Ammon's horn (tissue), 1 donor: ENCODE measurements at places on chromosomes 13 and 19.
A peak's percentile ranks its signal among the peaks of the same experiment; 100 is the strongest.

DNA sequence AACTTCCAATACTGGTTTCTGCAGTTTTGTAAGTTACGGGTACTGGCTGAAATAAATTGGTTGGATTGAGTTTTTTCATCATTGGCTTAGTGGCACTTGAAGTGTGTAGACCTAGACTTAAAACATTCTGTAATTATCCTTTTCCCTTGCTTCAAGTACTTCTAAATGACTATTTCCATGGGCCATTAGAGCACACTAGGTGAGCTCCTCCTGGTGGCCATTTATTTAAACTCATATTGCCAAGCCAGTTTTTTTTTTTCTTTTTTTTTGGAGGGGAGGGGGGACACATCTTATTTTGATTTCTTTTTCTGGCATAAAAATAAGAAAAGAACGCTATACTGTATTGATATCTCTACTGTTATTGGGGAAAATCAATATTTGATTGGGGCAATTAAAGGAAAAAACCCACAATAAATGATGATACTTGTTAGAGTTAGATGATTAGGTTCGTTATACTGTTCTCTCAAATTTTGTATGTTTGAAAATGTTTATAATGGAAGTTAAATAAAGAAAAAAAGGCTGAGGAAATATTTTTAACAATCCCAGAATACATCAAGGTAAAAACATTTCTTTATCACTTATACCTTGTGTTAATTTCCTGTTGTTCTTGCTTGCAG lies 82.9 kb downstream of the PDS5B start:
- peak; percentile 7 for DNase-seq

DNA sequence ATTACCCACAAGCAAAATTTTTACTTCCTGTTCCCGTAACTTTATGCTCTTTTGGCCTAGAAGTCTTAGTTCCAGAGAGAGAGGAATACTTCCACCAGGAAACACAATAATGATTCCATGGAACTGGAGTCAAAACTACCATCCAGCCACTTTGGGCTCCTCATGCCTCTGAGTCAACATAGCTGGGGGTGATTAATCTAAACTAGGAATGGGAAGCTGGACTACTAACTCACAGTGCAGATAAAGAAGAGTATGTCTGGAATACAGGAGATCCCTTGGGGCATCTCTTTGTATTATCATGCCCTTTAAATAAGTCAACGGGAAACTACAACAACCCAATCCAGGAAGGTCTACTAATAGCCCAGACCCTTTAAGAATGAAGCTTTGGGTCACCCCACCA lies 8.9 kb upstream of the ELF1 start:
- no peak for DNase-seq

DNA sequence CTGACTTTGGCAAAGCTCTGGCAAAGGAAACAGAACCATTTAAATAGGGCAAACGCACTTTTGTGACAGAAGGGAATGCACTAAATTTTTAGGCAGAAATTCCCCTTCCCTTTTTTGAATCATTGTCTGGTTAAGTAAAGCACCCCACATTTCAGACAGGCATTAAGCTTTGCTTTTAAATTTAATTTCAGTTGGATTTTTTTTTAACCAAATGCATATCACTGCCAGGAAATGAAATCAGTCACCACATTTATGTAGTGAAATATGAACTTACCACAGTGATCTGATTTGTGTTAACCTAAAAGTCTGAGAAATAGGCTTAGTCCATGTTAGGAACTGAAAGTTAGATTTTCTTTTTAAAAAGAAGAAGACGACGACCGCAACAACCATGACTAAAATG lies 10.8 kb downstream of the GPR183 start:
- DNase-seq = no peak

DNA sequence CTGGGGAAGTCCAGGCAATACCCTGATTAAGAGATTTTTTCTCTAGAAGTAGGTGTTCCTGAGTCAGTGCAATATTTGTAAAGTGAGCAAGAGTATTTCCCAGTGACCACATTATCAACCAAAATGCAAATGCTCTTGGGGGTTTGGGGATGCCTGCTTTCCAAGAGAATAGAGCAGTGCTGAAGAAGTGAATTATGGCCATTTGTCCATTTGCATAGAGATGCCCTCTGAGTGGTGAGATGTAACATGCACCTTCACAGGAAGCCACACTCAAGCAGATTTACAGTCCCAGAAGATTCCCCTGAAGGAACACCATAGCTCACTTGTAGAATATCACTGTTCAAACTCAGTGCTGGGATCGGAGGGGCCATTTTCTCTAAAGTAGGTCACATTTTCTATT lies 71.8 kb downstream of the TNFSF11 start:
- no peak for DNase-seq

- no peak for DNase-seq
Observed at GRCh38 chr19:41876847-41877832, at the start of gene CD79A. CD79A (plus strand) TSS chr19:41877279; CDS start chr19:41877305, 26 bp downstream.

DNA sequence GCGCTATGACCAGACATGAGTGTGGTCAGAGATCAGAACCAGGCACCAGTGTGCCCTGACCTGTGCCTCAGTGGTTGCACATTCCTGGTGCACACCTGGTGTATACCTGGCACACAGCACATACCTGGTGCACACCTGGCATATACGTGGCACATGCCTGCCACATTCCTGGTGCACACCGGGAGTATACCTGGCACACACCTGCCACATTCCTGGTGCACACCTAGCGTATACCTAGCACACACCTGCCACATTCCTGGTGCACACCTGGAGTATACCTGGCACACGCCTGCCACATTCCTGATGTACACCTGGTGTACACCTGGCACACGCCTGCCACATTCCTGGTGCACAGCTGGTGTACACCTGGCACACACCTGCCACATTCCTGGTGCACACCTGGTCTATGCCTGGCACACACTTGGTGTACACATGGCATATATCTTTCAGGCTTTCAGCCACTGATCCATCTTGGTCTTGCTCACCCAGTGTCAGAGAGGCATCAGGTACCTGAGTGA lies 61.3 kb upstream of the ADGRL1 start:
- DNase-seq = no peak

DNA sequence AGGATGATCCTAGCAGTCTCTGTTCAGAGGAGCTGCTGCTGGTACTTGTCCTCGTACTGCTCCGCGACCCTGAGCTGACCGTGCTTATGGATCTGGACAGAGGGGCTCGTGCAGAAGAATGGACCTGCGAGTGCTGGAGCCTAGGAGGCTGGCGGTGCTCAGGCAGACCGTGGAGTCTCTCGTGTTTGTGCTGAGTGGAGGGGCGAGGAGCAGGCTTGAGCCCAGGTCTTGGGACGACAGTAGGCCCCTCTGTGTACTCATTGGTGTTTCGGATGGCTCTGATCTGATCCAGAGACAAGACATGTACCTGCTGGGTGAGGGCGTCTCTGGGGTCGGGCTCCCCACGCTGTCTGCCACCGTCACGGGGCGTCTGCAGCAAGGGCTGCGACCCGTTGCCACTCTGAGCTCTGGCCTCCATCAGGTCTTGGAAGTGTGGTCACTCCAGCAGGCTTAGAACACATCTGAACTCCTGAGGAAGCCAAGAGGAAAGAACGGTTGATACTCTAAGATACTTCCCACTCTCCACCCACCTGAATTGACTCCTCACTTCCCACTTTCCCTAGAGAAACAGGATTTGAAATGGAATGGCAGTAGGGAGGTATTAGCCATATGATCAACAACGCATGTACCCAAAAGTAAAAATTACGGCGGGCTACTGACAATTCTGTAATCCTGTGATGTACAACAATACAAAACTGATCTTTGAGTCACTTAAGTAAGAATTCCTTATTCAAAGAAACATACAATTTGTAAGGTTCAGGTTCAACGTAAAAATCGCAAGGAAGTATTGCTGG lies 3.4 kb downstream of the SPRY2 start:
- DNase-seq = peak; percentile 35

DNA sequence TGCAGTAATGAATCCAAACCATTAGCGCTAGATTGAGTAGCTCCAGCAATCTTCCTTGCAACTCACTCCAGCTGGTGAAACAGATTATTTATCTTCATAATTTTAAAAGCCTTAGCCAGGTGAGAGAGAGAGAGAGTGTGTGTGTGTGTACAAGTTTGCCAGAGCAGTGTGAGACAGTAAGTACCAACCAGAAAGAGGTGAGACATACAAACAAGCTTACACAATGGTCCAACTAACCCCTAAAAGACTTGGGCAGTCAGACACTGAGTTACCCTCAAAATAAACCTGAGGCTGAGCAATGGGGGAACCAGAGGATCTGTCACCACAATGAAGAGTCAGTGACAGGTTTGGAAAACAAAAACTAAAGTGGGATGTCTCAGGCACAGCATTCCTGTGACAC lies 8.1 kb upstream of the THSD1 start:
- DNase-seq = no peak
